ENCODE measurements at places on chromosomes 1 and 21. TPM values are rescaled to one million over a fixed set of nuclear protein-coding genes. Genes with fewer than 3 reads are reported as not detected.

DNA sequence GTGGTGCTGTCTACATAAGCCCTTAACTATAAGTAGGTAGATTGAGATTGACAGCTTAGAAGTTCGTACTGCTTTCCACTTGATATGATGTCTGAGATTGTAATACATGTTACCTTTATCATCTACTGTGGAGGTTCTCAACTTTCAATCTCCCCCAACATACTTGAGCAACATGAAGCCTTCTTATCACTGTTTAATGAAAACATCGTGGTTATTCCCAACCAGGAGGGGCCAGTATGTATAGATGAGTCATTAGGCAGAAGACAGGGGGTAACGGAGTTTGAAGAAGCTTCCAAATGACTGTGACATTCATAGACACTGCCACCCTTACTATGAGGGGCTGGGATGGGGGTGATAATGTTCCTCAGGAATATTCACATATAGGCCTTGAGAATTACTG, 36.0 kb downstream of the CENPF start:
- H3K4me3 ChIP-seq: no peak overlapping the region
- H3K27me3 ChIP-seq: no peaks in the 10 kb centered on the region
- H3K4me1 ChIP-seq: no peaks in the 10 kb centered on the region

DNA sequence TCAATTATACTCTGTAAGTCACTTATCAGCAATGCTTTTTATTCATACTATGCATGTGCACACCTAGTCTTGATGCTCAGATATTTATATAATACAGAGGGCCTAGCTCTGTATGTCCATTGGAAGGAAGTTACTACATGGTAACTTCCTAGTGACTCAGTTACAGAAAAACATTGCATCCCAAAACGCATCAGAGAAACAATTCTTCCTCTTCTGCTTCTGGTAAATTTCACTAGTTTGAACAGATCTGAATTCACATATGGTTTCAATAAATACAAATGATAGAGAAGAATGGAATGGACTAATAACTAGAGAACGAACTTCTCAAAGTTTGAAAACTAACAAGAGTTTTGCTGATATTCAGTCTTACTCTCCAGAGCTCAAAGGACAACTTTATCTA, 811.3 kb upstream of the ADGRL2 start:
- H3K27me3 ChIP-seq: no peaks in the 10 kb centered on the region
- no peak overlapping the region for H3K4me3 ChIP-seq
- no peaks in the 10 kb centered on the region for H3K36me3 ChIP-seq
- no peak overlapping the region for H3K27ac ChIP-seq

- no peaks in the 10 kb centered on the region for H3K36me3 ChIP-seq
- H3K4me3 ChIP-seq: no peak overlapping the region
- no peak for DNase-seq
- H3K27ac ChIP-seq: no peak overlapping the region
- H3K4me1 ChIP-seq: no peaks in the 10 kb centered on the region
Measured at GRCh38 chr1:42210421-42211133, 46.0 kb upstream of the GUCA2A start.

DNA sequence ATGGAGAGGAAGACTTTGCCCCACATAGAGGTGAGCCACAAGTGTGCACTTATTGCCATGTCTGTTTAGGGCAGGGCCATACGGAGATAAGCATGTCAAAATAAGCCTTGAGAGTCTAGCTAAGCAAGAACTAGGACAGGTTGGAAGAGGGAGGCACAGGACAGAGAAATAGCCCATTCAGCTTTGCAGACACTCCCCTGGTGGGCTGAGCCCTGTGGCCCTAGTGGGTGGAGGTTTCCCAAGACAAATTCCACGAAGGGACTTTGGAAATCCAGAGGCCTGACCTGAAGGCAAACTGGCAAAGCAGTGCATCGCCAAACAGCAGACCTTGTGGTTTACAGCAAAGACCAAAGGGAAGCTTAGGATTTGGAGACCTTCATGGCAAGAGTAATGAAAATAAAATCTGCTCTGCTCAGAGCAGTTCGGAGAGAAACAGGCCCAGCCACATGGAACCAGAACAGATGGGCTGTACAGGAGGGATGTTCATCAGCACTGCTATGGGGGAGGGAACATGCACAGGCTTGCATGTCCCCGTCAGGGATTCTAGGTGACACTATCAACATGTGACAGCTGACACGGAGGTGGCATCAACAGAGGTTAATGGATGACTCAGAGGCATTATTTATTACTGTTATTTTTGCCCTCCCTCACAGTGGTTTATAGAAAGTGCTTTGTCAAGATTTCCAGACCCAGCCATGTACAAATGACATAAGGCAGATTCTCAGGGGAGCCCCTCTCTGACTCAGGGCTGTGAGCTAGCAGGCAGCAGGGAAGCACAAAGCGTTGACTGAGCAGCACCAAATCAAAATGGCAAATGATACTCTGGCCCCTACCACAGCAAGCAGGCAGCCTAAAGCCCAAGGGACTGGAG, 90.1 kb upstream of the IRF2BP2 start:
- no peaks in the 10 kb centered on the region for H3K36me3 ChIP-seq
- H3K27me3 ChIP-seq: no peaks in the 10 kb centered on the region

HSD3B1 gene
- polyA plus RNA-seq: 69.2 TPM

DNA sequence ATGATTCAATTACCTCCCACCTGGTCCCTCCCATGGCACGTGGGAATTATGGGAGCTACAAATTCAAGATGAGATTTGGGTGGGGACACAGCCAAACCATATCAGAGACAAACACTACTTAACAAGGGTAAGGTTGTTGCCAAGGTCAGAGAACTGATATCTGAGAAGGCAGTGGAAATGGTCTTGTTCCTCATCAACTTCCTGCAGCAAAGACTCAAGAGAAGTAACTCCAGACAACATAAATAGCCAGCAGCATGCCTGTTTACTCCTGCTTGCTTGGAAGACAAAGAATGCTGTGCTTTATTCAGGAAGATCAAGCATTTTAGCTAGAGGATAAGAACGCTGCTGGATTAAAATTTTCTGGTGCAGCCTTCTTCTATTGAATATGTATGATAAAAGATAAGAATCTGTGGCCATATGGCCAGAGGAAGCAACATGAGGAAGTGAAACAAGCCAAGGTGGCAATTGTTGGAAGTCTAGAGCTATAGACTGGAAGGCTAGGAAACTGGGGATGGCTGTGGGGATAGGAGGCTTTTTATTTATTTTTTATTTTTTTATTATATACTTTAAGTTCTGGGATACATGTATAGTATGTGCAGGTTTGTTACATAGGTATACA, 36.4 kb downstream of the DDAH1 start:
- H3K27me3 ChIP-seq: no peaks in the 10 kb centered on the region
- no peaks in the 10 kb centered on the region for H3K4me1 ChIP-seq
- H3K36me3 ChIP-seq: no peaks in the 10 kb centered on the region
- no peak for DNase-seq

KRTAP27-1 gene
- polyA plus RNA-seq: not detected

CELA3A gene
- polyA plus RNA-seq: not detected

- no peak for DNase-seq
- H3K27me3 ChIP-seq: no peaks in the 10 kb centered on the region
- no peaks in the 10 kb centered on the region for H3K36me3 ChIP-seq
- no peak overlapping the region for H3K4me3 ChIP-seq
- H3K27ac ChIP-seq: no peak overlapping the region
- H3K4me1 ChIP-seq: peaks cover 3% of the 10 kb centered on the region
Measured at GRCh38 chr1:83508485-83509151, 490.3 kb downstream of the TTLL7 start.

DNA sequence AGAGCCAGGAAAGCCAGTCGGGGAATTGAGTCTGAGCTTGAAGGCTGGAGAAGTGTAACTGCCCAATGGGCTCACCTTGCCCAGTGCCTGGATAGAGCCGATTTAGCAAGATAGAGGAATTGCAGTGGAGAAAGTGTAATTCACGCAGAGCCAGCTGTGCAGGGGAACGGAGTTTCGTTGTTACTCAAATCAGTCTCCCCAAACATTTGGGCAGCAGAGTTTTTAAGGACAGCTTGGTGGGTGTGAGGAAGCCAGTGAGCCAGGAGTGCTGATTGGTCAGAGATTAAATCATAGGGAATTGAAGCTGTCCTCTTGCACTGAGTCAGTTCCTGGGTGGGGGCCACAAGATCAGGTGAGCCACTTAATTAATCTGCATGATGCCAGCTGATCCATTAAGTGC, 28.4 kb upstream of the NLRP3 start:
- no peaks in the 10 kb centered on the region for H3K4me1 ChIP-seq
- H3K27ac ChIP-seq: no peak overlapping the region
- H3K4me3 ChIP-seq: no peak overlapping the region
- no peaks in the 10 kb centered on the region for H3K36me3 ChIP-seq
- H3K27me3 ChIP-seq: no peaks in the 10 kb centered on the region

DNA sequence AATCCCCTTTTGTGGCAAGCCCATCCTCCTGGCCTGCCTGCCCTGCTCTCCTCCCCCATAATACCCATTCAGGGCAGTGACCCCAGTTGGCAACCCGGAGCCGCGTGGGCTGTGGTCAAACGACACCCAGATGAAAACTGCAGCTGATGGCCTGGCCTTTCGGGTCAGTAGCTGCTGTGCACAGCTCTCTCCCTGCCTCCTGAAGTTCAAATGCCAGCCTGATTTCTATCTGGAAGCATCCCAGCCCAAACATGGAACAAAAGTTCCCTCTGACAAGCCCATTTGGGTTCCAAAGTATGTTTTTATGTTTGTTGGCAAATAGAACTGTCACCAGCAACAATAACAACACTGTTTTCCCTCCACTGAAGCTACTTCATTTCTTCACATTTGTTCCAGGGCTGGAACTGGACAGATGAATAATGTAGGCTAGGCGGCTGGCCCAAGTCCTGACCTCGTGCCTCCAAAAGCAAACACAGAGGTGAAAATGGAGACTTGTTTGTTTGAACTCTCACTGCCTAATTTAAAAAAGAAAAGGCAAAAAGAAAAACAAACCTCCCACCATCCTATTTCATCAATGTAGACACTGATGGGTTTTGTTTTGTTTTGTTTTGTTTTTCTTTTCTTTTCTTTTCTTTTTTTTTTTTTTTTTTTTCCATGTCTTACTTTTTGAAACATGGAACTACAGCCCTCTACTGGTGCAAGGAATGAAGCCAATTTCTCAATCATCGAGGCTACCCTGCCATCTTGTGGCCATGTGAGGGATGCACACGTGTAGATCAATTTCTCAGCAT, 179.0 kb downstream of the ADSS2 start:
- H3K4me1 ChIP-seq: peaks cover 2% of the 10 kb centered on the region
- peak overlapping the region; percentile 5 for H3K27ac ChIP-seq
- no peaks in the 10 kb centered on the region for H3K27me3 ChIP-seq
- peak; percentile 80 for DNase-seq

DNA sequence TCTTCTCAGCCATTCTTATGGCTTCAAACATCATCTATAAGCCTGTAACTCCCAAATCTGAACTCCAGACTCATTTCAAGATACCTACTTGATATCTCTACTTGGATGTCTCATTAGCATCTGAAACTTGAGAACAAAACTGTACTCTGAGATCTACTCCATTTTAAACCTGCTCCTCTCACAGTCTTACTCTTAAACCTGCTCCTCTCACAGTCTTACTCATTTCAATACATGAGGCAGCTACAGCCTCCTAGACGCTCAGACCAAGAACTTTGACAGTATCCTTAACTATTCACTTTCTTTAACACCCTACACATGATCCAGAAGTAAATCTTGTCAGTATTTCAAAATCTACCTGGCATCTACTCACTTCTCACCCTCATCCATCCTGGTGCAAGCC, 54.3 kb downstream of the NBPF6 start:
- H3K27me3 ChIP-seq: no peaks in the 10 kb centered on the region
- H3K4me1 ChIP-seq: no peaks in the 10 kb centered on the region
- DNase-seq: no peak

GRCh38 chr1:208581209-208581608, 337.0 kb upstream of the PLXNA2 start:
- H3K4me1 ChIP-seq: peaks cover 7% of the 10 kb centered on the region
- H3K27me3 ChIP-seq: no peaks in the 10 kb centered on the region
- DNase-seq: no peak
- no peaks in the 10 kb centered on the region for H3K36me3 ChIP-seq
